ENCODE measurements at places on chromosomes 11 and 22. TPM values are rescaled to one million over a fixed set of nuclear protein-coding genes. Genes with fewer than 3 reads are reported as not detected.

RAG1 gene
- total RNA-seq, result 0.34 TPM

DRD4 gene
- total RNA-seq, result not detected

SMC1B gene
- total RNA-seq, result not detected

LRRC75B gene
- 6.9 TPM for total RNA-seq

MIOX gene
- 3.9 TPM for total RNA-seq

RNH1 gene
- total RNA-seq, result 59.4 TPM

LMNTD2 gene
- 6.2 TPM for total RNA-seq

LPXN gene
- 179 TPM for total RNA-seq

PNPLA5 gene
- not detected for total RNA-seq

PPME1 gene
- total RNA-seq, result 59.1 TPM

TEX54 gene
- not detected for total RNA-seq

OR4P4 gene
- total RNA-seq, result not detected

DGCR6 gene
- total RNA-seq, result 6.7 TPM

CASP1 gene
- 8.0 TPM for total RNA-seq
